ENCODE measurements at places on chromosomes 2 and 18. TPM values are rescaled to one million over a fixed set of nuclear protein-coding genes. Genes with fewer than 3 reads are reported as not detected.
A peak's percentile ranks its signal among the peaks of the same experiment; 100 is the strongest.

- no peak for DNase-seq
Observed at GRCh38 chr2:120547662-120548061, 188.0 kb upstream of the GLI2 start.

- no peak for DNase-seq
Observed at GRCh38 chr18:79684283-79684631, 4.7 kb downstream of the CTDP1 start.

DNA sequence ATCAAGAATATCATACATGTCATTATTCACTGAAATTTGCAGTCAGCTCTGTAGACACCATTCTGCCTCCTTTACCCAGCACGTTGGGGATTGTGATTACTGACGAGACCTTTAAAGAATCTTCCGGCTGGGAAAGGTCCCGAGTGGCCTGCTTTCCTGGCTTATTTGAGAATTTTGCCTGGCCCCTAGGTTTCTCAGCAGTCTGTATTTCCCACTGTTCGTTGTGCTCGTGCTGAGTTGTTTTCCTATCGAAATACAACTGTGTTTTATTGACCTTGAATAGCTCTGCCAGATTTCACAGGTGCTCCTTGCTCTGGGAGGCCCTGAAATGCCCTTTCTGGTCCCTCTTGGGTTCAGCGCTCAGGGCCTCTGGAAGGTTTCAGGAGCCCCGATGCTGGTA, 94.9 kb downstream of the AGAP1 start:
- no peak for DNase-seq

- no peak for DNase-seq
Observed at GRCh38 chr2:27661371-27661770, 2.0 kb downstream of the SUPT7L start.

DNA sequence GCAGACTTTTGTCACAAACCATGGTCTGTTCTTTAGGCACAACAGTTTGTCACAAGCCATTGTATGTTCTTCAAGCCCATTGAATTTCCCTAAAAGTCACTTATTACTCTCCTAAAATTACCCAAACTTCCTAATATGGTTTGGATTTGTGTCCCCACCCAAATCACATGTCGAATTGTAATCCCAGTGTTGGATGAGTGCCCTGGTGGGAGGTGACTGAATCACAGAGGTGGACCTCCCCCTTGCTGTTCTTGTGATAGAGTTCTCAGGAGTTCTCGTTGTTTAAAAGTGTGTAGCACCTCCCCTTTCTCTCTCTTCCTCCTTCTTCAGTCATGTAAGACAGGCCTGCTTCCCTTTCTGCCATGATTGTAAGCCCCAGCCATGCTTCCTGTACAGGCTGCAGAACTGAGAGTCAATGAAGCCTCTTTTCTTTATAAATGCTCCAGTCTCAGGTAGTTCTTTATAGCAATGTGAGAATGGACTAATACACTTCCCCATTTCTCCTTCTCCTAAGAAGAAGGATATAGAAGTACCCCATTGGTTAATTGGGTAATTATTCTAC, 11.2 kb upstream of the GYPC start:
- no peak for DNase-seq

GRCh38 chr2:220767591-220768255, 804.4 kb downstream of the EPHA4 start:
- no peak for DNase-seq

GRCh38 chr2:25912851-25913695, 34.8 kb upstream of the ASXL2 start:
- DNase-seq: no peak

DNA sequence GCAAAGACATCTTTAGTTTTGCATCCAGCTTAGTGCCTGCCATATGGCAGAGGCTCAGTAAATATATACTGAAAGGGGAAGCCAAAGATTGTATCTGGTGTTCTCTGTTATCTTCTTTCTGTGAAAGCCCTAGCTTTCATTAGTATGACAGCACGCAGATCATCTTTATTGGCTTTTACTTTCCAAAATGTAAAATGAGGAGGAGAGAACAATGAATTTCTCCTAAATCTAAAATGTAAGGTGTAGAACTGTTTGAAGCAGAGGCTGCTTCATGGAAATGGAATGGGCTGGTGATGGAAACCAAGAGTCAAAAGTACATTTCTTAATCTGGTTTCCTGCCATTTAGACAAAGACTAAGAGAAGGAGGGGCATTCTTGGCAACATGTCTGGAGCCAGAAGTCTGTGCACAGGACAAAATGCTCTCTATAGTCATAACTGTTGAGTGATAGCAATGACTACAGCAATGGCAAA, 1029.9 kb upstream of the PIK3C3 start:
- DNase-seq: no peak

GRCh38 chr2:201450954-201451291, 335 bp downstream of the TRAK2 start:
- no peak for DNase-seq

- no peak for DNase-seq
Observed at GRCh38 chr2:96111823-96112500, 4.4 kb downstream of the ADRA2B start.

DNA sequence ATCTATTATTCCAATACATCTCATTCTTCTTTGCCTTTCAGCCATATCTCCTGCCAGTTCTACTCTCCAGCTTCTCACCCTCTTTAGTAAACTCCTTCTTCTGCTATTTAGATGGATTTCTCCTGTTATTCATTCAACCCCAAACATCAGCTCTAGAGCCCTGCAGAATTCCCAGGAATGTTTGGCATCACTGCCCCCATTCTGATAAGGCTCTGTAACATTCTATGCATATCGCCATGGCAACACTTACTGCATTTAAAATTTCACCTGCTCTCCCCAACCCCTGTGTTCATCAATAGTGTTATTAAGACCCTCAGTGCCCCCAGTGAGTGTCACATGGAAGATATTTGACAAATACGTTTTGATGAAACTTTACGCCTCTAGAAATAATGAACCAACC, 28.6 kb downstream of the LRATD1 start:
- DNase-seq: no peak

DNA sequence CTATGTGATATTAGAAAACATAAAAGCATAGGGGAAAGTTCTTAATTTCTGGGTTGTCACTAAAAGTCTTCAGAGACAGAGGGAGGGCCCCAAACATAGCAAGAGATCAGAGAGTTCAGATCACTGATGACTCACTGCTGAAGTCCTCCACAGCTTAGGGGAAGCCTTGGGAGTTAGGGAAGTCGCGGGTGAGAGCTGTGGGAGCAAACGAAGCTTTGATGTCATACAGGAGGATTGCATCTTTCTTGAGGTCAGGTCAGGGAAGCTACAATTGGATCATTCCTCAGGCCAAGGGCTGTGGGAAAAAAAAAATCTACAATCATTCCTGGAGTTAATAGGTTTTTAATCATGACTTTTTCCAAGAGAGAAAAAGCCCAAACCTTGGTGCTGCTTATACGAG, 96.2 kb downstream of the COPS8 start:
- DNase-seq: peak; percentile 57

- DNase-seq: no peak
Observed at GRCh38 chr2:109322111-109322510, 193.1 kb downstream of the SH3RF3 start.

- no peak for DNase-seq
Observed at GRCh38 chr18:23266717-23267446, 131.6 kb downstream of the CABLES1 start.

GRCh38 chr18:37328946-37329719, 236.5 kb downstream of the CELF4 start:
- no peak for DNase-seq

DNA sequence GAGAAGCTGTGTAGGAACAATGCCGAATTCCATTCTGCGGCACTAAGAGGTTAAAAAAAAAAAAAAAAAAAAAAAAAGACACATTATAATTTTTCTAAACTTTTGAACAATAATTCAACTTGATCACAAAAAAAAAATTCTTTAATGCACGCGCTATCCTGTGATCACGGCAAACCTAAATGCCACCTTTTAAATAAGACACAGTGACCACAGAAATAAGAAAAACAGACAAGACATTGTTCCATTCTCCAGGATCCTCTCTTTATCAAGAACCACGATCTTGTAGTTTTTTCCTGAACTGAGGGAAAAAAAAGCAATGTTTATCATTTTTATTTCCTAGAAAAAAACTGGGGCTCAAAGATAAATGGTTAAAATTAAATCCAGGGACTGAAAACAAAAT, 9.4 kb downstream of the SUCLG1 start:
- no peak for DNase-seq

DNA sequence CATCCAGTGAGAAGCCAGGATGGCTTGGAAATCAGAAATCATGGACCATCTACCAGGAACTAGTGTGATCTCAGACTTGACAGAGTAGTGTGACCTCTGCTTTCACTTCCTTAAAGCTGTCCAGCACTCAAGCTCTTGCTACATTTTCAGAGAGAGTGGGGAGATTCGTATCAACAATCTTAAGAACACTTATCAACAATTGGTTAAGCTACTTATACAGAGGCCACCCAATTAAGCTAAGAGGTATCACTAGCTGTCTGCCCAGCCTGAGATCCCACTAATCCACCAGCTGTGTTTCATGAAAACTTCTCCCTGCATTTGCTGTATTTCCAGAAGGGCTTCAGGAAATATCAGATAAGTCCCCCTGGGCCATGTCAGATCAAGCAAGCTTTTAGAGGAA, 4.2 kb downstream of the RPRM start:
- DNase-seq: no peak

GRCh38 chr2:74865770-74866674, 32.1 kb downstream of the HK2 start:
- peak; percentile 98 for DNase-seq

Gene CNDP1
- total RNA-seq: not detected

Gene SERPINB3
- total RNA-seq: not detected

Gene SAG
- not detected for total RNA-seq

Gene TMEM185B
- total RNA-seq: 23.5 TPM

Gene FBXO15
- total RNA-seq: 2.2 TPM

Gene KCNE4
- not detected for total RNA-seq

Gene C2orf66
- total RNA-seq: not detected

Data from PC-9 (cell line).